ENCODE measurements at places on chromosomes 6 and 20. TPM values are rescaled to one million over a fixed set of nuclear protein-coding genes. Genes with fewer than 3 reads are reported as not detected.

OR2B2 gene
- total RNA-seq, result not detected

MATN4 gene
- 0.49 TPM for total RNA-seq

B3GALT4 gene
- 6.8 TPM for total RNA-seq

PARD6B gene
- total RNA-seq, result 41.8 TPM

HLA-G gene
- 4.9 TPM for total RNA-seq

TUBB2B gene
- total RNA-seq, result 2.8 TPM
